B cell (primary cell): ENCODE measurements at places on chromosomes 16 and 17.

DNA sequence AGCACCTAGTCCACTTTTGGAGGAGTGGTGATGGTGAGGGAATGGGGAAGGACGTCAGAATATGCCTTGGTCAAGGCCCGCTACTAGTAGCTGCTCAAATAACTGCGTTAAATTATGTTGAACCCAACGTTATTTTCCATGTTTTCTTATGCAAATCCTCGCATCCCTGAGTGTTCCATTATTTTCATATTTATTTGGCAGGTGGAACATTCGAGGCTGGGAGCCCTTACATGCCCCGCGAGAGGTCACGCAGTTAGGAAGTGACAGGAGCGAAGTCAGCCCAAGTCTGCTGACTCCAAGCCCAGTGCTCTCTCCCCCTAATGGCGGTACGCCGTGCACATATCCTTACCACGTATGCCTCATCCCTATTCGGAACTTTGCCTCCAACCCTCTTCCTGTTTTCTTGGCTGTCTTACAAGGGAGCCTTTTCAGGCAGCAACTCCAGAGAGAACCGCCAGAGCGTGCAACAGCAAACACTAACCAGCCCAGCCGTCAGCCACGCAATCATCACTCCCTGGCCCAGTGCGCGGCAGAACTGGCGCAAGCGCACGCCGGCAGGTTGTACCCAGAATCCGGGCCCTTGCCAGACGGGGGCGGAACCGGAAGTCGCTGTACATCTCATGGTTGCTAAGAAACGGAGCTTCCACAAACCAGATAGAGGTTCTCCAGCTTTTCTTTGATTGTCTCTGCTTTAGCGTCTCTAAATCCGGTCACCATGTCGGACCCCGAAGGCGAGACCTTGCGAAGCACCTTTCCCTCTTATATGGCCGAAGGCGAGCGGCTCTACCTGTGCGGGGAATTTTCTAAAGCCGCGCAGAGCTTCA lies at the start of gene ODAD4:
ODAD4 (plus strand) TSS at position 609 of the 824 bp plus-strand sequence; CDS start at position 716, 107 bp downstream.
- peak; percentile 95 for DNase-seq

DNA sequence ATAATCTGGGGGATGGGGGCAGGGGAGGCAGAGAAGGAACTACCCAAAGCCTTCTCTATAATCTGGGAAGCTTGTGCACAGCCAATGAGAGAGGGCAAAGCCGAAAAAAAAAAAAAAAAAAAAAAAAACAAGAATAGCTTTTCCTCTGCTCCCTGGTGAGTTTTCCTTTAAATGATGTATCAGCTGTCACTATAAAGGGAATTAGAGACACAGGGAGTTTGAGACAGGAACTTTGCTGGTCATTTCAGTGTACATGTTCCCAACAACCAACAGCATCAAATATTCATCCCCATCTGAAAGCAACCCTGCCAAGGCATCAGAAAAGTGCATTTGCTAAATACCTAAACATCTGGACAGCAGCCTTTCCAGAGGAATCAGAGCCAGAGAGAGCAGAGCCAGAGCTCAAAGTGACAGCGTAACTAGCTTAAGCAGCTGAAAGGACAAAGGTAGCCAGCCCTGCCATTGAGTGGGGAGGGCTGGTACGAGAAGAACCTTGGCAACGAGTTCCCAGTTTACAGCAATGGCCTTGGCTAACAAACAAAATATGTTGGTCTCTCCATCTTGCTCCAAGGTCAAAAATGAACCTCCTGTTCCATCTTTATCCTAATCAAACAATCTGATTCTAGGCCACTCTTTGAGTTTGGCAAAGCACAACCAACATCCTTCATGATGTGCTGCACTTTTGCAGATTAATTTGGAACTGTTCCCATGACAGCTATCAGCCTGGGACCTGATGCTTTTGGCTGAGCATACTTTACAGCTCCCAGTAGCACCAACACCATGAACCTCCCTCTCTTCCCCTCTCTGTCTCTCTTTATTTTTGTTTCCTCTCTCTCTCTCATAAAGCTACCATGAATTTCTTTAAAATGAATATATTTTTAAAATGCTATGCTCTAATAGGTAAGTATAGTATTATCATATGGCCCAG lies 143.7 kb upstream of the GNAO1 start:
- DNase-seq, result no peak

GRCh38 chr17:8225813-8226535 lies 15.6 kb upstream of the AURKB start:
- peak; percentile 67 for DNase-seq

DNA sequence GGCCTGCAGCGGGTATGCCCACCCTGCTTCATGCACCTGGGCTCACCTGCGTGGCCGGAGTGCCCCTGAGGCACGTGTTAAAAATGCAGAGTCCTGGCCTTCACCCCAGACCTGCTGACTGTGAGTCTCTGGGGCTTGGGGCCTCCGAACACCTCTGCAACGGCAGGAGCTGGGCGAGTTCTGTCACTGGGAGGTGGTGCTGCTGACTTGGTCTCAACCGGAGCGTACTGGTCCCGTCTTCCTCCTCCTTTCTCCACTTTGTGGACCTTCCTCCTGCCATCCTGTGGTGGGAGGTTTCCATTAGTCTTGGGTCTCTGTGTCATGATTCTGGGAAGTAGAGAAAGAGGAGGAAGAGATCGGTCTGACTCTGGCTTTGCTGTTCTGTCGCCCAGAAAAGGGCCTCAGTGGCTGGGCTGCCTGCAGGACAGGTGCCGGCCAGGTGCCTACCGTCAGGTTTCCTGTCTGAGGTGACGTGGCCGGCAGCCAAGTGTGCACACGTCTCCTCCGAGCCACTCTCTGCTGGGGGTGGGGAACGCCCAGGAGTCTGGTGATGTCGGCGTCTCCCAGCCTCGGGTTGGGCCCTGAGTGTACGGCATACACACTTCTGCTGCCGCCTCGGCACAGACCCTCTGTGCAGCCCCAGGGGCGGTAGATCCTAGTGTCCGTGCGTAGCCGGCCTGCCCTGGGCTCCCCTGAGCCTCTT lies 6.9 kb downstream of the TSC2 start:
- DNase-seq, result no peak

DNA sequence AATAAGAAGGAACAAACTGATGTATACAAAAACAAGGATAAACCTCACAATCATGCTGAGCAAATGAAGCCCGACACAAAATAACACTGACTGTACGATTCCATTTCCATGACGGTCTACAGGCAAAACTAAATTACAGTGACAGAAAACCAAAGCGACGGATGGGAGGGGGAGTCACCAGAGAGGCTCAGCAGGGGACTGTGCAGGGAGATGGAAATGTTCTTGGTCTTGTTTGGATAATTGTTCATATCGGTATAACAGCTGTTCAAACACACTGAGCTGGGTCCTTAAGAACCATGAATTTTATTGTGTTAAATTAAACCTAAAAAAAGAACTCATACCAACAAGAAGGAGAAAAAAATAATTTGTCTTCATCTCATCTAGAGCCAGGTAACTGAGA lies 97.8 kb downstream of the NXN start:
- no peak for DNase-seq

GRCh38 chr16:48535831-48536613 lies 74.0 kb downstream of the N4BP1 start:
- DNase-seq, result peak; percentile 67

DNA sequence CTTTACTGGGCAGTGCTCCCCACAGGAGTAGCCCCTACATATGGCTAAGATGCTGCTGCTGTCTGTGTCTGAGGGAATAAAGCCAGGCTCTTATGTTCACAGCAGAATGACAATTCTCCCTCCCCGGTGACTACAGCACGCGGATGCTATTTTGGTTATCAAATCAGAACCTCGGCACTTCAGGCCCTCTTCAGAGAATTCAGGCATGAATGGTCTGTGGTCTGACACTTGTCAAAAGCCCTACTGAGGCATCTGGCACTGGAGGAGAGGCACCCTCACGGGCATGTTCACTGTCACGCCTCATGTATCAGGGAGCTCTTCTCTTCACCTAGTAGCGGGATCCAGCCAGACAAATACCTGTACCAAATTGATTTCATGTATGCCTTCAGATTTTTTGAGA lies 30.4 kb downstream of the KIAA0513 start:
- peak; percentile 43 for DNase-seq

DNA sequence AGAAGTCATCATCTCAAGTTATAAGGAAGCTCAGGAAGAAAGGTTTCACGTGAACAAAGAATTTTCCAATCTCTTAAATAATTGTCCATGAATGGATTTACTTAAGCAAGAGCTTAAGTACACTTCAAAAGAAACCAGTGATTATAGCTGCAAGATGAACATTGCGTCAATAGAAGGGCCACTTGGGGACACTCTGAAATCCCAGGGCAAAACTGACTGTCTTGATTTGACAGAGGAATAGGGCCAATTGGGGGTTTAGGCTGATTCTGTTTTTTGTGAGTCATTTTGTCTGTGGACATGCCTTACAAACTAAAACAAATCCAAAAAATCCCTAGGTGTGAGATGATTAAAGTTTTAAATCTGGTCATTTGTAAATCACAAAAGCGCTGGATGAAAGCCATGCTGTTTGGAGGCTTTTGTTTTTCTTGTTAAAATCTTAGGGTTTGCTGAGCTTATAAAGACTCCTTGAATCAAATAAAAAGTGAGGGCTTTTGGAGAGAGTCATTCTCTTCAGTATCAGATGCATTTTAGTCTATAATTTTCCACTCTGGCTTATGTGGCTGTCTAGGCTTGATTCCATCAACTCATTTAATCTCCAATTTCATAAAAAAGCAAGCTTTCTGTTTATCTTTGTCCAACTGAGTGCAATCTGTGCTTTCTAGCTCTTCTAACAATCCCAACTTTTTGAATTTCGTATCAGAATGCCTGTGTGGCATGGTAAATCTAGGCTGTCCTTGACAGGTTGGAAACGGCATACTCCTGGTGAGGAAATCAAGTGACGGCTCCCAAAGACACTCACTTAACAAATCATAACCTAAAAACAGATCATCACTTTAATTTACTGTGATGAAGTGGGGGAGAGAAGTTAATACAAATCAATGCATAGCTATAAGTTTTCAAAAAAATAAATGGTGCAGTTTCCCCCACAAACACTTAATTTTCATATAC lies 98.2 kb upstream of the SOX9 start:
- no peak for DNase-seq

- no peak for DNase-seq
Observed at GRCh38 chr16:52953215-52953614, 99.5 kb downstream of the CHD9NB start.

DNA sequence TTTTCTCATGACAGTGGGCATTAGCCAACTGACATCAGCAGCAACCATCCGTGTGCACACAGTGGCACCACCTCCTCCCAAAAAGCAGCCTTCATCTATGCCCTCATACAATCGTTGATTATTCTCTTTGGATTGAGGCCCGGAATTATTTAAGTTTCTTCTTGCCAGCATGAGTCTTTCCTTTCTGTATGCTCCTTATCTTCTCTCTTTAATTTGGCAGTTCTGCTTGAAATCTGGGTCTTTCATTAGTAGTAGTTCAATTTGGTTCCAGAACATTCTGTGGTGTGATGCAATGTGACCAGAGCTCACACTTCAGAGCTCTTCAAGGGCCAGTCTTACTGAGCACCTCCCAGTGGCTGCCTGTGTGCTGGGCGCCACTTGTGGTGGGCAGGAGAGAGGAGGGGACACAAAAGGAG lies 52.2 kb upstream of the STH start:
- no peak for DNase-seq

DNA sequence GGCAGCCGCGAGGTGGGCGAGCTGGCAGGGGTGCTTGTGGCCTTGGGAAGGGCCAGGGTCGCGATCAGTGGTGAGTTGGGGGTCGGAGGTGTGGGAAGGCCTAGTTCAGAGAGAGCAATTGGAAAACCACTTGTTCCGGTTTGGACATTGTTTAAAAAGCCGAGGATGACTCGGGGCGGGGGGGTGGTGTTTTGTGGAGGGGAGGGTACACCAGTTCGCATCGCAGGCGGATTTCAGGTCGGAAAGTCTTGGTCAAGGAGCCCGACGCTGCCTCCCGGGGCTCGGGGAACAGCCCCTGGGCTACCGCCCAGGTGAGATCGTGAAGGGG lies 66.4 kb downstream of the KPNA2 start:
- DNase-seq, result no peak

GRCh38 chr16:56807011-56807675 lies 57.9 kb upstream of the SLC12A3 start:
- DNase-seq, result no peak

- no peak for DNase-seq
Observed at GRCh38 chr17:48961516-48962233, 6.7 kb downstream of the GIP start.

DNA sequence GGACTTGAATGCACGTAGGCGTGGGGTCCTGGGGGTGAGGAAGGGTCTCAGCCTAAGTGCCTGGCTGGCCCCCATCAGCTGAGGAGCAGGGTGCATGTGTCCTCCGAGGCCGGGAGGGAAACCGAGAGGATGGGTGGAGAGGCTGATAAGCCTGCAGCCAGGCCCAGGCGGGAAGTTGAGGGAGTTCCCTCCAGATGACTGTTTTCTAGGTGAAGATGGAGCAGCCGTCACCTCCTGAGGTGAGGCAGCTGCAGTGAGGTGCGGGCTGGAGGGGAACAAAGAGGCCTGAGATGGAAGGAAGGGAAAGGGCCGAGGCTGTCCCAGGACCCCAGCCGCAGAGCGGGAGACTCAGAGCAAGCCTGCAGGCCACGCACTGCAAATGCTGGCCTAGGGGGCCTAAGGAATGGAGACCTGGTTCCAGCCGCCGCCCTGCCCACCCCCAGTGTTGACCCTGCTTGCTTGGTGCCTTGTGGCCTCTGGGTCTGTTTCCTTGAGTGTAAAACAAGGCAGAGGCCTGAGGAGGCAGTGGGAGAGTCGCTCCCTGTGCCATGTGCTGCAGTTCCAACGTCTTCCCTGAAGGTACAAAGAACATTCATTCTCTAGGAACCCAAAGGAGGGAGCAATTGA lies 3.0 kb downstream of the PECAM1 start:
- DNase-seq, result no peak

GRCh38 chr16:4202615-4203345 lies 39.1 kb downstream of the SRL start:
- no peak for DNase-seq

DNA sequence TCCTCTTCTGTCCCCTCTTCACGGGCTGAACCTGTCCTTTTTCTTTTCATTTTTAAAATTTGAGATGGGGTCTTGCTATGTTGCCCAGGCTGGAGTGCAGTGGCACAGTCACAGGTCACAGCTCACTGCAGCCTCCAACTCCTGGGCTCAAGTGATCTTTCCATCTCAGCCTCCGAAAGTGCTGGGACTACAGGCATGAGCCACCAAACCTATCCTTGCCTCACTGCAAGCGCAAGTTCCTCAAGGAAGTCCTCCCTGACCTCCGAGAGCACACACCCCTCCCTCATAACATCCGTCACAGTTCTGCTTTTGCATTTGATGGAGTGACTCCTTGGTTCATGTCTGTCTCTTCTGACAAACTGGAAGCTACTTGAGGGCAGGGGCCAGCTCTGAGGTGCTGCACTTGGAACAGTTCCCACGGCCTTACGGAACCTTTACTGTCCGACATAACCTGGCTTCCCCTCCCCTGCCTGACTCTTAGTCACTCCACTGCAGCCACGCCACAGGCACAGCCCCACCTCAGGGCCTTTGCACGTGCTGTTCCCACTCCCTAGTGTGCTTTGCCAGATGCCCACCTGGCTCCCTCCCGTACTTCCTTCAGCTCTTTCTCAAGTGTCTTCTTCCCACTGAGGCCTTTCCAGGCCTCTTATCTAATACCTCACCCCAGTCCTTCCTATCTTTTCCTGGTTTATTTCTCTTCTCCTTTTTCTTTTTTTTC lies 4.4 kb downstream of the TBX6 start:
- no peak for DNase-seq
